ENCODE measurements at places on chromosomes 11 and 22.

DNA sequence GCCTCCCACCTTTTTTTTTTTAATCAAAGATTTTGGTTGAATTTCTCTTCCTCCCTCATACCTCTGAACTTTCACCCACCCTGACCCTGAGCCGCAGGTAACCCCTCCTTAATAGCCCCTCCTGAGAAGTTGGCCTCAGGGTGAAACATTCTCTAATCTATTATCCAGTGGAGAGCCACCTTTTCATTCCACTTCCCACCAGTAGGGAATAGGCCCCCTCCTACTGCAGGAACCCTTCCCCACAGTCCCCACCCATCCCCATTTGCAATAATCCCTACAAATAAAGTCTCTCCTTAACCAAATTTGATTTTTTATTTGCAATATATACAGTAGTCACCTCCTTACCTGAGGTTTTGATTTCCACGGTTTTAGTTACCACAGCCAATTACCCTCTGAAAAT is 2.1 kb upstream of the SLC35F2 start:
- no peak for DNase-seq

GRCh38 chr11:12449961-12450715 is 72.8 kb downstream of the PARVA start:
- DNase-seq = no peak

- no peak for DNase-seq
Observed at GRCh38 chr22:20182365-20182764, 31.5 kb upstream of the CCDC188 start.

GRCh38 chr22:37007651-37008050 is 11.6 kb downstream of the TST start:
- DNase-seq = no peak

DNA sequence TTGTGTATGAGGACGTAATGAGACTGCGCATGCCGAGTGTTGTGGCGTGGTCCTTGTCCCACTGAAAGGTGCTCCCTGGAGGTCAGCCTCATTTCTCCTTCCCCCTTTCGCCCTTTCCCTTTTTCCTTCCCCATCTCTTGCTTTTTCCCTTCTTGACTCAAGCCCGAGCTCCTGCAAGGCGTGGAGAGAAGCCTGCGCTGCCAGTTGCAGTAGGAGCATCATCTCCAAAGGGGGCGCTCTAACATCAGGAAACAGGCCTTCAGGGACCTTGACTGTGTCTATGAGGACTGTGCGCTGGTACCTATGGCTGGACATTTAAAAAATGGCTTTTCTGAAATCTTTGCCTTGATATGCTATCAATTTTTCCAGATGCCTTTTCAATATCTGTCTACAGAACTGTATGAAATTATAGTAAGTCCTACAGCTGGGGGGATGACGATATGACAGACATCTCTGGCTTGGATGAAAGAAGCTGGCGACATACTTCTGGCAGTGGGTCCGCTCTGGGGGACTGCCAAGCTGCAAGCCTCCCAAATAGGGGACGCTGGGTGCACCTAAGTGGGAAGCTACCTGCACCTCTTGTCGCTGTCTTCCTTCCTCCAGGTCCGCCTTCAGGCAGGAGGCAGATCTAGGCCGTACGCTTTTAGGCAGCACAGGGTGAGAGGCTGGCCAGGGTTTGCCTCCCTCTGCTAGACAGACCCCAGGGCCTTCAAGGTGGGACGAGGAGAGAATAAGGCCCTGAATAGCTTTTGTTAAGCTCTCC is 96.5 kb downstream of the NXPE2 start:
- peak; percentile 49 for DNase-seq

- no peak for DNase-seq
Observed at GRCh38 chr11:11987503-11988022, 20.9 kb downstream of the DKK3 start.
